ENCODE measurements at places on chromosomes 16 and 17.

DNA sequence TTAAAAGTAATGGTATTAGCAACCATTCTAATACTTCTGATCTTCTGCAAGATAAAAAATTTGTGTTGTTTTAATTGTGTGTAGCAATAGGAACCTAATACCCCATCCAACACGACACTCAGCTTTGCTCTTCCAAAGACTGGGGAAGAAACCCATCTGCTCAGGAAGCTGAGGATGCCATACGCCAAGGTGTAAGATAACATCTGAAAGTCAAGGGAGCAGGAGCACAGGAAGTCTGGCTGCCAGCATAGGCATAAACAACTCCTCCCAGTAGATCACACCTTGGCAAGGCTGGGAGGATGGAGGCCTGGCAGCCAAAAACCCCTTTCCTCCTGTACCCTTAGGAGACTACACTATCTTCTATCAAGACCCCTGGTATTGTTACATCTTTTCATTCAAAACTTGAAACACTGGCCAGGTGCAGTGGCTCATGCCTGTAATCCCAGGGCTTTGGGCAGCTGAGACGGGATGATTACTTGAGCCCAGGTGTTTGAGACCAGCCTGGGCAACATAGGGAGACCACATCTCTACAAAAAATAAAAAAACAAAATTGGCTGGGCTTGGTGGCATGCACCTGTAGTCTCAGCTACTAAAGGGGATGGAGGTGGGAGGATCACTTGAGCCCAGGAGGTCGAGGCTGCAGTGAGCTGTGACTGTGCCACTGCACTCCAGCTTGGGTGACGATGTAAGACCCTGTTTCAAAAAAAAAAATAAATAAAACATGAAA, 5.7 kb upstream of the SPHK1 start:
- DNase-seq, result no peak

DNA sequence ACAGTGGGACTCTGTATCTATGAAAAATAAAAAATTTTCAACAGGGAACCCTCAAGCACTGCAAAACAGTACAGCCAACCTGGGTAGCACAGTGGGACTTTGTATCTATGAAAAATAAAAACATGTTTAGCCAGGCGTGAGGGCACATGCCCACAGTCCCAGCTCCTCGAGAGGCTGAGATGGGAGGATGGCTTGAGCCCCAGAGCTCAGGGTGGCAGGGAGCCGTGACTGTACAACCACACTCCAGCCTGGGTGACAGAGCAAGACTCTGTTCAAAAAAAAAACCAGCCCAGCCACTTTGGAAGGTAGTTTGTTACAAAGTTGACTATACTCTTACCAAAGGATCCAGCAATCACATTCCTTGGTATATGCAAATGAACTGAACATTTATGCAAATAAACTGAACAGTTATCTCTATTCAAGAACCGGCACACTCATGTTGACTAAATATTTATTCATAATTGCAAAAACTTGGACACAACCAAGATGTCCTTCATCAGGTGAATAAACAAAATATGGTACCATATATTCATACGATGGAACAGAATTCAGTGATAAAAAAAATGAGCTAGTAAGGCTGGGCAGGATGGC, 5.2 kb downstream of the RPH3AL start:
- DNase-seq, result no peak

GRCh38 chr17:17474341-17474740, 2.5 kb upstream of the MED9 start:
- no peak for DNase-seq

DNA sequence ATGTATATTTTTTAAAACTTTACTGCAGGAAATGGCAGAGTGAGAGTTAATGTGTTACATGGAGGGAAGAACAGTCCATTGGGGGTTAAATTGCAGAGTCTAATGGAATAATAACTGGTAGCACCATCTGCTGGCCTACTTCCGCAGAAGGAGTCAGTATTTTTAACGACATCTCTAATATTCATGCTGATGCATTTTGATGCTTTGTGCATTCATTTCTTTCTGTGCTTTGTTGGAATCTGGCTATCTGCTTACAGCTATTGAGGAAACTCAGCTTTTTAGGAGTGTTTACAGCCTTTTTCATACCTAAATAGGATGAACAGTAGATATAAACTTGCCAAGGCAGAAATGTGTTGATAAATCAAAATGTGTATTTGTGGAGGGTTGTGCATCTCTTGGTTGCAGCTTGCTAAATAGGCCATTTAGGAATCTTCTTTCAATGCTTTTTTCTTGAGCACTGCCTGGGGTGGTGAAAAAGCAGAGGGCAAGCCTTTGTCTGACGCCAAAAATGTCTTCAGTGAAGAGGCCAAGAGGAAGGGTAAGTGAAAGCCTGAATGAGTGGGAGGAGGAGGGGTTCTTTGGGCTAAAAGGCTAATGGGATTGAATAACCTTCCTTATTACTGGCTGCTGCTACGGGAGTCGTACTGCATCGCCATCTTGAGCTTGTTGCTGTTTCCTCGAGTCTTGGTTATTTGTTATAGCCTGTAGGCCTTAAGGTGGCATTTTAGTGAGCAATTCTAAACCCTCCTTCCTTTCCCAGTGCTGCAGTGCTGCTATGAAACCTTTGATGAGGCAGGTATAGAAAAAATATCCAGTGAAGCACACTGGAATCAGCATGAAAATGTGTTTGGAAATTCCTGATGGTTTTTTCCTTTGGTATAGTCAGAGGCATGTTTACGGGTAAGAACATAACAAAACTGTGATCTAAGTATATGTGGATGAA, 153.3 kb downstream of the CHD9 start:
- peak; percentile 80 for DNase-seq

DNA sequence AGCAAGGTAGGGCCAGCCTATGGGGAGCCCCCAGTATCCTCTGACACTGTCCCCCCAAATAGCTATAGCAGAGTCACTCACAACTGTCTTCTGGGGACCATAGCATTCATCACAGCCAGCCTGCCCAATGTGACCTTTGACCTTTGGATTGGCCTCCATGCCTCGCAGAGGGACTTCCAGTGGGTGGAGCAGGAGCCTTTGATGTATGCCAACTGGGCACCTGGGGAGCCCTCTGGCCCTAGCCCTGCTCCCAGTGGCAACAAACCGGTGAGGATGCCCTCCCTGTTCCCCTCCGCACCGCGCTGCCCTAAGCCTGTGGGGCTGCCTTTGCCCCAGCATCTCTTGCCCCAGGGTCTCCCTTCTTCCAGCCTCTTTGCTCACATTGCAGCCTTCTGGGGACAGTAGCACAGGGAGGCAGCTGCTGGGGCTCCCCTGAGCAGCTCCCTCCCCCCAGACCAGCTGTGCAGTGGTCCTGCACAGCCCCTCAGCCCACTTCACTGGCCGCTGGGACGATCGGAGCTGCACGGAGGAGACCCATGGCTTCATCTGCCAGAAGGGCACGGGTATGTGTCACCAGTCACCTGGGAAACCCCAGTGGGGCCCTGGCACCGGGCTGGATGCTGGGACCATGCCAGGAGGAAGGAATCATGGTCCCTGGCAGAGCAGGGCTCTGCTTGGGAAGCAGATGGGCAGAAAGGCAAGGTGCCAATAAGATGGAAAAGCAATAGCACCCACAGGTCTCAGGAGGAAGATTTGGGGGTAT, 61.1 kb downstream of the MRC2 start:
- no peak for DNase-seq

DNA sequence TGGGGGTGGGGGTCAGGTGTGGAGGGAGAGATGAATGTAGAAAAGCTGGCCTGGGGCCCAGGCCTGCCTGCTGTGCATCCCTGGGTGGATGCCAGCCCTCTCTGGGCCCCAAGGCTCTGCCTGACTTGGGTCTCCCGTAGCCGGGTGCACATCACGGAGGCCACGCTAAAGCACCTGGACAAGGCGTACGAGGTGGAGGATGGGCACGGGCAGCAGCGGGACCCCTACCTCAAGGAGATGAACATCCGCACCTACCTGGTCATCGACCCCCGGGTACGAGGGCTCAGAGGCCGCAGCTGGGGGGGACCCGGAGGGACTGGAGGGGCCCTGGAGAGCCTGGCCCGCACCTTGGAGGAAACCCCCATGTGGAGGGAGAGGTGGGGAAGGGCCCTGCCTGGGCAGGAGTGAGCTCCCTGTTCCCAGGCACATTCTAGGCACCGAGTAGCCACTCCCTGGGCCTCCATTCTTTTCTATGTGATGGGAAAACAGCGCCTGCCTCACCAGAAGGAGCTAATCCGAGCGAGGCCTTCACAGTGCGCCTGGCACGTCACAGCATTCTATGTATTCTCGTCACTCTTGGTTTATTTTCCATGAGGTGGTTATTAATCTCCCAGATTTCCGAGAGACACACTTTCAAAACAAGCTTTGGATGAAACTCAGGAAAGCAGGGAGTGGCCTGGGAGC, 34.7 kb downstream of the ADCY7 start:
- no peak for DNase-seq

- no peak for DNase-seq
These were observed 56.3 kb downstream of the XYLT1 start for GRCh38 chr16:17414421-17414820.

- no peak for DNase-seq
These were observed 18.4 kb upstream of the ITGA3 start for GRCh38 chr17:50037321-50038107.

DNA sequence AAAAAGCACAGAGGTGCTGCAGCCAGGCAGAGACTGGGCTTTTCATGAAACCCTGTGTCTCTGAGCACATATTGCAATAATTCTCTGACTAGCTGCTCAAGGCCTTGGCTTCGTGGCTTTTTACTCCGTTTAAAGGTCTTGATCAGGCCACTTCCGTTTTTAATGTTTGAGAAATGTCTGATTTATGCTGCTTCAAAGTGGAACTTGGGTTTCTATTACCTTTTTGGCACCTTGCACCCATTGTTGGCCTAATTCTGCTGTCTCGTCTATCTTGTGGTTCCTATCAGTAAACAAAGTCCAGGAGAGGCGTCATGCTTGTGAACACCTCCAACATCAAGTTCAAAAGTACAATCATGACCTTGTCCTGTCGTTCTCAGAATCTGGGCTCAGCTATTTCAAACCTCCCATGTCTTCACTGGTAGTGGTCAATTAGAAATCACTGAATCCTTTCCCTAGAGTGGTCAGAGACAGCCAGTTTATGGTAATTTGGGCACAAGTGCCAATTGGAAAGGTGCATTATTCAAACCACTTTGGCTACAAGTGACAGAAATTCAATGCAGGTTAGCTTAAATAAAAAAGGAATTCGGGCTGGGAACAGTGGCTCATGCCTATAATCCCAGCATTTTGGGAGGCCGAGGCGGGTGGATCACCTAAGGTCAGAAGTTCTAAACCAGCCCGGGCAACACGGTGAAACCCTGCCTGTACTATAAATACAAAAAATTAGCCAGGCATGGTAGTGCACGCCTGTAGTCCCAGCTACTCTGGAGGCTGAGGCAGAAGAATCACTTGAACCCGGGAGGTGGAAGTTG, 33.3 kb upstream of the METTL9 start:
- DNase-seq, result no peak

- DNase-seq, result no peak
These were observed 44.9 kb downstream of the MBTD1 start for GRCh38 chr17:51214920-51215319.

GRCh38 chr16:89563639-89564392, 3.3 kb downstream of the RPL13 start:
- DNase-seq, result no peak

DNA sequence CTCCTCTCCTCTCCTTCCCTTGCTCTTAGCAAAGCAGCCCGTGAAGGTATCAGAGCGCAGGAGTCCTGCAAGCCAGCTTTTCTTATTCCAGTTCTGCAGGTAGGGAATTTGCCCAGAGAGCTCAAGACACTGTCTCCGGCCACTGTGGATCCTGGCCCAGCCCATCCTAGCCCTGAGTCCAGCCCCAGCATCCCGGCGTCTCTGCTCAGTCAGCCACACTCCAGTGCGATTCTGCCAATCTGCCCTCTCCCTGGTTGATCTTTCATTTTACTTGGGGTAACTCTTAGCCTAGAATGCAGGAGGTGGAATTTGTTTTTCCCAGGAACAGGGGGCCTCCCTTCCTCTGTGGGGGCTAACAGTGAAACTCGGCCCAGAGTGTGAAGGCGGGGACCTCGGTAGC, 176.9 kb upstream of the GSE1 start:
- no peak for DNase-seq

GRCh38 chr17:333626-334396, 18.8 kb downstream of the RPH3AL start:
- peak; percentile 28 for DNase-seq

- no peak for DNase-seq
These were observed 165.3 kb upstream of the ZNF267 start for GRCh38 chr16:31708348-31708747.

- DNase-seq, result no peak
These were observed 389.6 kb downstream of the WWOX start for GRCh38 chr16:78489072-78489471.

DNA sequence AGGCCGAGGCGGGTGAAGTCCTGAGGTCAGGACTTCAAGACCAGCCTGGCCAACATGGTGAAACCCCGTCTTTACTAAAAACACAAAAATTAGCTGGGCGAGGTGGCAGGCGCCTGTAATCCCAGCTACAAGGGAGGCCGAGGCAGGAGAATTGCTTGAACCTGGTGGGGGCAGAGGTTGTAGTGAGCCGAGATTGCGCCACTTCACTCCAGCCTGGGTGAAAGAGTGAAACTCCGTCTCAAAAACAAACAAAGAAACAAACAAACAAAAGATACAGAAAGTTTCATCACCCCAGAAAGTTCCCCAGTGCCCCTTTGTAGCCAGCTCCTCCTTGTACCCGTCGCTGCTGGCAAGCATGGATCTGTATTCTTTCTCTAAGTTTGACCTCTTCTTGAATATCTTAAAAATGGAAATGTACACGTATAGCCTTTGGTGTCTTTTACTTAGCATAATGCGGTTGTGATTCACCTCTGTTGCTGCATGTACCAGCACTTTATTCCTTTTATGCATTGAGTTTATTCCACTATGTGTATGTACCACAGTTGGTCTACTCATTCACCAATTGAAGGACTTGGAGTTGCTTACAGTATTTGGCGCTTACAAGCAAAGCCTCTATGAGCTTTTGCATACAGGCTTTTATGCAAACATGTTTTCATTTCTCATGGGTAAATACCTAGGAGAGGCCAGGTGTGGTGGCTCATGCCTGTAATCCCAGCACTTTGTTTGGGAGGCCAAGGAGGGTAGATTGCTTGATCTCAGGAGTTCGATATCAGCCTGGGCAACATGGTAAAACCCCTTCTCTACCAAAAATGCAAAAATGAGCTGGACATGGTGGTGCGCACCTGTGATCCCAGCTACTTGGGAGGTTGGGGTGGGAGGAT, 87.5 kb upstream of the CLEC18A start:
- no peak for DNase-seq

GRCh38 chr16:18800293-18800692, 1.1 kb downstream of the ARL6IP1 start:
- DNase-seq, result no peak

- peak; percentile 76 for DNase-seq
These were observed 3.9 kb upstream of the CACNG4 start for GRCh38 chr17:66960613-66961012.

DNA sequence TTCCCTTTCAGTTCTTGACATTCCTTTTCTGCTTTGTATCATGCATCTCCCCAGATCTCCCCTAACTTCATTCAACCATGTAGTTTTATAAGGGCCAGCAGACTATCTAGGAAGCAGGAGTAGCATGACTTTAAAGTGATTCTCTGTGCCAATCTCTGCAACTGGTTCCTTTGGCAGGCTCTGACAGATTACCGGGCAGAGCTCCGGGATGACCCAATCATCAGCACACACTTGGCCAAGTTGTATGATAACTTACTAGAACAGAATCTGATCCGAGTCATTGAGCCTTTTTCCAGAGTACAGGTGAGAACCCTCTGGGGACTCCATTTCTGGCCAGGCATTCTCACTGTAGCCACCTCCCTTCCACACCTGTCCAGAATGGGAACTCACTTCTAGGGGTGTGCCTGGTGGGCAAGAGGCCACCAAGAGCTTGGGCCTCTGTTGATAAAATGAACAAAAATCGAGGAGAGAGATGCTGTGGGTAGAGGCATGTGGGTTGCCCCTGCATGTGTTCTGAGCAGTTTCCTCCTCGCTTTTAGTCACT, 7.6 kb upstream of the CDK5R1 start:
- DNase-seq, result no peak

All from NCI-H1417 (cell line).